ENCODE measurements at places on chromosomes 11 and 22. TPM values are rescaled to one million over a fixed set of nuclear protein-coding genes. Genes with fewer than 3 reads are reported as not detected.

QSER1 gene
- total RNA-seq, result 136 TPM

APOBEC3C gene
- total RNA-seq, result 7.0 TPM

CATSPERZ gene
- total RNA-seq, result not detected

LRRC74B gene
- total RNA-seq, result not detected

SLCO2B1 gene
- total RNA-seq, result not detected

Data from GM23338 (cell line).